Hematopoietic multipotent progenitor cell treated with erythropoietin and hydrocortisone succinate and interleukin-3 and kit ligand, for 17 days (in vitro differentiated cells): ENCODE measurements at places on chromosomes 11 and 22.

DNA sequence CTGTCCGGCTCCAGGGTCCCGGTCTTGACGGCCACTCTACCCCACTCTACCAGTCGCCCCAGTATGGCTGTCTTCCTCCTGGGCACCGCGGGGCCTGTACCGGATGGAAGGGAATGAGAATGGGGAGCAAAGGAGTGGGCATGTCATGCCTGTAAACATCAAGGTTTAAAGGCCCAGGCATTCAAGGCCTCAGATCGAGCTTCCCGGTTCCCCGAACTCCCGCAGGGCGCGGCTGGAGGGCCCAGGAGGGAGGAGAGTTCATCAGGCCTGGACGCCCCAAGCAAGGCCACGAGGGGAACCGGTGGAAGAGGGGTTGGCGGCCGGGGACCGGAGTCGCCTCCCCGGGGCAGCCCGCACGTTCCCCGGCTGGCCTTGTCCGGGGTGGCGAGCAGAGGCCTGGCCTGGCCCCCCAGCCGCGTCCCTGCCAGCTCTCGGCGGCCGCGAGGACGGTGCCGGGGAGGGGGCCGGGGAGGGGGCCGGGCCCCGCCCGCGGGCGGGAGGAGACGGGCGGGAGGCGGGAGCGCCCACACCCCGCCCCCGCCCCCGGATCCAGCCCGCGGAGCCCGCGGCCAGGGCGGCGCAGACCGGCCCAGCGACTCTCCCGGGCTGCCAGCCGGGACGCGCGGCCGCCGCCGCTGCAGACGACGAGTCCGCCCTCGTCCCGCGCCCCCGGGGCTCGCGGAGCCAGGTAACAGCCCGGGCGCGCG, at the start of gene CDC42EP1:
Gene CDC42EP1, plus strand, starts transcription at position 580 of the 707 bp plus-strand sequence. CDS start 5,870 bp downstream, outside the sequence.
- no peak for DNase-seq

GRCh38 chr11:67256477-67257135, 9.7 kb upstream of the GRK2 start:
- no peak for DNase-seq

GRCh38 chr22:22870577-22871404, 16.8 kb upstream of the IGLL5 start:
- DNase-seq: no peak

GRCh38 chr22:26448941-26449340, 19.9 kb downstream of the ASPHD2 start:
- no peak for DNase-seq

DNA sequence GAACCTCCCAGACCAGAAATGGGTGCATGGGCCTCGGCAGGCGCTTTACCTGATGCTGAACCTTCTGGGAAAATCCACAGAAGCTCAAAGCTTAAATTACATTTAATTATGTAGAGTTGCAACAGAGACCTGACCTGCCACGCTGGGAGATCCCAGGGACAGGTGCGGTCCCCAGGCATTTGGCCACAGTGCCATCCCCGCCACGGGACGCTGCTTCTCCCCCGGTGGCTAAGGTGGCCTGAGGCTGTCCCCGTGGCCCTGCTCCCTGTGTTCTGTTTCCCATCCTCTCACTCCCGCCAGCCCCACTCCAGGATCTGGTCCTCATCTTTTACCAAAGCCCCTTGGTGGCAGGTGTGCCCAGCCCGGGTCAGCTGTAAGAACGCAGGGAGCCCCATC, 39.6 kb downstream of the GRAMD4 start:
- no peak for DNase-seq

DNA sequence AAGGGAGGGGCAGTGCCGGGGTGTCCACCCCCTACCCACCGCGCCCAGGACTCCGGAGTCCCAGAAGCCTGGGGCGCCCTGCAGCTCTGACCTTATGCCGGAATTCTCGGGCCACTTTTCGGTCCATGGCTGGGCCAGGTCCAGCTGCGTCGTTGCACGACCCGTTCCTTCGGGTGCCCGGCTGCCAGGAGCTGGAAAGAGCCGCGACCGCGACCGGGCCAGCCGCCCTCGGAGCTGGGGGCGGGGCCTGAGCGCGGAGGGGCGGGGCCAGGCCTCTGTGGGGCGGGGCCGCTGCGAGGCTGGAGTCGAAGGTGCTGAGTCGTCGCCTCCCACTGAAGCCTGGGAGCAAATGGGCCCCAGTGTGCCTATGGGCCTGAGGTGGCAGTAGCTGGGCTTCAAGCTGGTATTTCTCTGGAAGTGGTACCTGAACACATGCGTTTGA, at the start of gene USH1C:
Gene USH1C, minus strand, starts transcription at position 236 of the 442 bp plus-strand sequence. Its CDS starts 109 bp downstream, at position 127.
- DNase-seq: no peak

- no peak for DNase-seq
Observed at GRCh38 chr22:22920910-22921550, 33.4 kb downstream of the IGLL5 start.

DNA sequence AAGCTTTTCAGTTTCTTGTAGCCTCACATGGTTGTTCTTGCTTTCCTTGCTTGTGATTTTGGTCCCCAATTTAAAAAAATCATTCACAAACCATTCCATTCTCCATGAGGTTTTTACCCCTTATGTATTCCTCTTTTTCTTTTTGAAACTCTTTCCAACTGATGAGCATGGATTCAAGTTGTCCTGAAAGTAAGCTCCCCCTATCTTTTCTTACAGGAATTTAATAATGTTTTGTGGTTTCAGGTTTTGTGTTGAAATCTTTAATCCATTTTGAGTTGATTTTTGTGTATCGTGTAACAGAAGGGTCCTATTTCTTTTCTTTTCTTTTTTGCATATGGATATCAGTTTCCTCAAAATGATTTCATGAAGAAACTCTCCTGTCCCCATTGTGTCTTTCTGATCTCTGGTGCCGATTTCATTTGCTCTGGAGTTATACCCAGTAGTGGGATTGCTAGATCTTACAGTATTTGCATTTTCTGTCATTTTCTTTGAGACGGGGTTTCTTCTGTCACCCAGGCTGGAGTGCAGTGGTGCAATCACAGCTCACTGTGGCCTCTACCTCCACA, 58.5 kb downstream of the LRRC74B start:
- no peak for DNase-seq

DNA sequence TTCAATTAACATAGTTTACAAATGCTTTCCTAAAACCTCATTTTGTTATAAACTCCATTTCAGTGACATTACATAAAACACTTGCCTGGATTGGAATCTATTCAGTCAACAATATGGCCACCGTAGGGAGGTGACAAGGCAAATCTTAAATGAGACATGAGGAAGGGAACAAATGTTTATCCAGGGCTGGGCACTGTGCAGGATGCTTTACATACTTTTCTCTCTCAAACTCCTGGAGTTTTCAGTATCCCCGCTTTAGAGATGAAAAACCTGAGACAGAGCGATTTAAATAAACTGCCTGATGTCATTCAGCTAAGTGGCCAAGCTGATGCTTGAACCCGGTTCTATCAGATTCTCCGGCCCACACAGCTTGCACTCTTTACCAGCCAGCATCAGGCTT, 259.9 kb downstream of the CADM1 start:
- no peak for DNase-seq

DNA sequence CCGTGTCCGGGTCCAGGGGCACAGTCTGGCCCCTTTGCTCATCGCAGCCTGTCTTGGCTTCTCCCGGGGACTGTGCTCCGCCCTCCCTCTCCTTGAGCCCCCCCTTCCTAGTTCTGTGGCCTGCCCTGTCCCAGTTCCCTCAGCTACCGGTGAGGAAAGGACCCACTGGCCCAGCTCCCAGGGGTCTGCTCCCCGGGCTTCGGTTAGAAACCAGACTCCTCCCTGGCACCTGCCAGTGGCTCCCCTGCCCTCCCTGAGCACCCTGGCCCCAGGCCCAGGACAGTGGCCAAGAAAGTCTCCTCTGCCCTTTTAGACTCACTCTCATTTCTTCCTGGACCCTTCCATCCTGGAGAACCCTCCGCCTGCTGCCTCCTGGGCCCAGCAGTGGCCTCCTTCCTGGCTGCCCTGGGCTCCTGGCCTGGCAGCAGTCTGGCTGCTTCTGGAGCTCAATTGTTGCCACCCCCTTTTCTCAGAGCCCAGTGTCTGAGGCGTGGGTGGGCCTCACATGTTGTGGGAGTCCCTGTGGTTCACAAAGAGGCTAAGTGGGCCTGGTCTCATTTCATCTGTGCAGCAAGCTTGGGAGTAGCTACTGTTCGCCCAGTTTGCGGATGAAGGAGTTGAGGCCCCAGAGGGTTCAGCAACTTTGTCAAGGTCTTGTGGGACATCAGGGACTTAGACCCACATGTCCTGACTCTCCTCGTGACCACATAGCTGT, 12.6 kb downstream of the PRDM11 start:
- DNase-seq: no peak

GRCh38 chr11:122354025-122354697, 238.1 kb upstream of the BLID start:
- DNase-seq: no peak

- no peak for DNase-seq
Observed at GRCh38 chr11:128709402-128709801, 15.5 kb downstream of the FLI1 start.

DNA sequence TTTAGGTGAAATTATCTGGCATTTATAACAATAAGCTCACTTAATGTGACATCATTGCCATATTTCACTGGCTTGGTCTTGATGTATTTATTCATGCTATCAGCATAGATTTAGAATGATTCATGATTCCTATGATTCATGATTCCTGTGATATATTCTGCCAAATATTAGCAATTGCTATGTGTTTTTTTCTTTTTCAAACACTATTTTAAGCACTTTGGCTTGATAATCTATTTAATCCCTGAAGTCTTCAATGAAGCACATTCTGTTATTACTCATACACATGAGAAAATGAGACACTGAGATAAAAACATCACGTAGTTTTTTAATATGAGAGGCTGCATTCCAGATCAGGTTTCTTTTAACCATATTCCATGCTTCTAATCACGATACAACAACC, 78.5 kb downstream of the LUZP2 start:
- no peak for DNase-seq

DNA sequence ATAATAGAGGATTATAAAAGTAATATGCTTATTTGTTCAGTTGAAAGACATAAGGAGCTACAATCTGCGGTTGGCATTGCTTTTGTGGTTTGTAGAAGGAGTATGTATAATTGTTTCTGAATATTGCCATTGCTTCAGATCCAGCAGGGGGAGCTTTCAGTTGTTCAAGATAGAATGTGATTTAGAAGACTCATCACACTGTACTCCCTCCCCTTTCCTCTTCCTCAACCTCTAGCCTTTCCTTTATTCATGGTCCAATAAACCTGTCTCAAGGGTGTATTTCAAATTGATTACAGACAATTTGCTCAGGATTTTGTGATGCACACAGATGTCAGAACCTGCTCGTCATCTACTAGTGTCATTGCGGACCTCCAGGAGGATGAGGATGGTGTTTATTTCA, 9.8 kb downstream of the PRMT3 start:
- DNase-seq: peak; percentile 75

DNA sequence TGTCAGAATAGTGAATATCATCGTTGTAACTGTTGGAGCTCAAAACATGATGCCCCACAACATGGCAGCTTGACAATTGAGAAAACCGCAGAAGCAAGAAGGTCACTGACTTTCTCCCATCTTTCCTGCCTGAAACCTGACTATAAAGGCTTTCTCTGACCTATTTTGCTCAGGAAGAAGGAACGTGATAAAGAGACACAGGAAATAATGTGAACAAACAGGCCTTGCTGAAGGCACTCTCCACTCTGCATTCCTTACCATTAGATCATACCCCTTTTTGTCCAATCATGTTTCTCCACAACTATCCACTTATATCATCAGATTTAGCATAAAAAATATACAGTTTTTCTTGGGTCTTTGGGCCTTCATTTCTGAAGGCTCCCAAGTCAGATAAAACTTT, 916.8 kb downstream of the METTL15 start:
- DNase-seq: no peak

DNA sequence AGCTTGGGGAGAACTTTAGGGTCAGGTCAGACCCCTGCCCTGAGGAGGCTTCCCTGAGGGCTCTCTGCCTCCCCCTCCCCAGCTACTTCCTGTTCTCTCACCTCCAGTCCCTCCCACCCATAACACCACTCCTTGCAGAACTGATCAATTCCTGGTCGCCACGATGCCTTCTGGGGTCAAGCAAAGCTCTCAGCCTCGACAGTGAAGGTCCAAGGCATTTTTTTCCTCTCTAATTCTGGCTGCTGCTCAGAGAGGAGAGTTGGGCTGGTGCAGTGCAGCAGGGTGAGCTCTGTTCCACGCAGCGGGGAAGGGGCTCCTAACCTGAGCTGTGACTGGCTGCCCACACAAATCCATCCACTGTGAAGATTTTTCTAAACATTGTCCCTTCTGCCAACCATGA, 628.4 kb downstream of the BRD1 start:
- no peak for DNase-seq

DNA sequence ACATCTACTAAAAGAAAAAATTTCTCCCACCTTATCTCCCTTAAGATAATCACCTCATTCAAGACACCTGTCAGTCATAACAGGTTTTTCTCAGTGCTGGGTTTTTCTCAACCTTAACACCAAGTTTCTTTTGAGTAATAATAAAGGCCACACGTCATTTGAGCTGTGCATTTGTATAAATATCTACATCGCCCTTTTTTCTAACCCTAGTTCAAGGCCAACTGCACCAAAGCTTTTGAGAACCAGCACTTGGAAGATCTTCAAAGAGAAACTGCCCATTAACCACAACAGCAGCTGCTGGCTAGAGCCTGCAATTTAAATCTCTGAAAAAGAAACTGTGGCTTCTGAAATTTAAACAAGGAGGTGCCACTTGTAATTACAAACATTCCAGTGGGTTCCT, 6.9 kb downstream of the CADM1 start:
- DNase-seq: no peak

DNA sequence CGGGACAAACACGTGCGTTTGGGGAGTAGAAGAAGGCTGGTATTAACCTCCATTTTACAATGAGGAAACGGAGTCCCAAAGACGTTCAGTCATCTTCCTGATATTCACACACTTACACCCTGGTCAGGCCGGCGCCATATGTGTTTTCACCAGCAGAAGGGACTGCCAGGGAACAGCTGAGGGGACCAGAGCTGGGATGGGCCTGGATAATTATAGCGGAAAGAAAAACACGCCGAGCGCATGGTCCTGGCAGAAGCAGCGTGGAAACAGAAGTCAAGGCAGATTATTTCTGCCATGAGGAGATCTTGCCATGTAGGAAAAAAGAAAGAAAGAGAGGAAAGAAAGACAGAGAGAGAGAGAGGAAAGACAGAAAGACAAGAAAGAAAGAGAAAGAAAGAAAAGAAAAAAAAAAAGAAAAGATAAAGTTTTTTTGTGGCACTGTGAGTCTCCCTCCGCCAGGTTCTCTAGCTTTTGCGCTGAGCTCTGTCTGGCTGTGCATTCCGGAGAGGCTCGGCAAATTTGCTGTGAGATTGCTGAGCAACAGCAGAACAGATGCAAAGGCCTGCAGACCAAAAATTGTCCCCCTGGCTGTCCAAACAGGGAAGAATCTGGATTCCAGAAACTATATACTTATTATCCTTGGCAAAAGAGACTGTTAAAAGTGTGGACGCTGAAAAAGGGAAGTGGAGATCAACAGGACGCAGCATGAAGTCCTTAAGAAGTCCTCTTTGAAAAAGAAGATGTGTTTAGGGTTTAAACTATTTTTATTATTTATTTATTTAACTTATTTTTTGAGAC, 1.3 kb upstream of the UCP2 start:
- no peak for DNase-seq

- DNase-seq: no peak
Observed at GRCh38 chr22:20203552-20204201, 52.8 kb upstream of the CCDC188 start.

GRCh38 chr22:46607483-46608114, 12.6 kb upstream of the GRAMD4 start:
- DNase-seq: no peak
